ENCODE measurements at places on chromosomes 11 and 22.

DNA sequence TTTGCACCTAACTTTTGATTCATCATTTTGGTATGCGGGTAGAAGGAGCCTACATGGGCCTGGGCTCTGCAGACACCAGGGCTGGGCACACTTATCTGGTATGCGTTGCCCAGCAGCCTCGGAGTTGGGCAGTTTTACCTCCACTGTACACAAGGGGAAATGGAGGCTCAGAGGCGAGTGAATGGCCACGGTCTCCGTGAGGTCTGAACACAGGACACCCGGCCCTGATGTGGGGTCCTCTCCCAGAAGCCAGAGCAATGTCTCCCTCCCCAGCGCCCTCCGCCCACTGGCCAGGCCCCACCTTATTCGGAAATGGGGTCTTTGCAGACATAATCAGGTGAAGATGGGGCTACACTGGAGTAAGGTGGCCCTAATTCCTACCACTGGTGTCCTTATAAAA, 43.7 kb downstream of the OSBPL5 start:
- no peak for DNase-seq

- no peak for DNase-seq
Observed at GRCh38 chr11:43986881-43987280, 44.4 kb downstream of the C11orf96 start.

GRCh38 chr11:131912134-131912533, 541.7 kb downstream of the NTM start:
- no peak for DNase-seq

- DNase-seq, result no peak
Observed at GRCh38 chr11:34431979-34432378, 6.8 kb upstream of the CAT start.

GRCh38 chr11:36744375-36745168, 146.5 kb upstream of the RAG2 start:
- peak; percentile 45 for DNase-seq

DNA sequence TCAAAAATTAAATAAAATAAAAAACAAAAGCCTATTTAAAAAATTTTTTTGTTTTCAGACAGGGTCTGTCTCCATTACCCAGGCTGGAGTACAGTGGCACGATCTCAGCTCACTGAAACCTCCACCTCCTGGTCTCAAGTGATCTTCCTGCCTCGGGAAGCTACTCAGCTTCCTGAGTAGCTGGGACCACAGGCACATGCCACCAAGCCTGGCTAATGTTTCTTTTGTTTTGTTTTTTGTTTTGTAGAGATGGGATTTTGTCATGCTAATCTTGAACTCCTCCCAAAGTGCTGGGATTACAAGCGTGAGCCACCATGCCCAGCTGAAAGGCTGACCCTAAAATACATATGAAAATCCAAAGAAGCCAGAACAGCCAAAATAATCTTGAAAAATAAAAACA, 20.4 kb upstream of the L3MBTL2 start:
- DNase-seq, result no peak

DNA sequence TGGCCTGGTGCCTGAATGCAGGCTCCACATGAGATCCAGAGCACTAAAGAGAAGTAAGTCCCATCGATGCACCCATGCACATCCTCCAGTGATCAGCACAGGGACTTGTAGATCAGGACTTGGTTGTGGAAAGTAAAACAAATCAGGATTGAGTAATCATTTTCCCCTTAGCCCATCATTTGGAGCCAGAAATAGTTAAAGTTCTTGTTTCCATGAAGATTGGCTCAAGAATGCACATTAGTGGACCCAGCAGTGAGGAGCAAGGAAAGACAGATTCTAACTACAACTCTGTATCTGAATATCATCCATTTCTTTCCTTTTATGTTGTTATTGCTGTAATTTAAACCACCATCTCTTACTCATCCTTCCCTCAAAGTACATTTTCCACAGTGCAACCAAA, 19.1 kb downstream of the CCDC83 start:
- DNase-seq, result no peak

GRCh38 chr11:58567889-58568512, 7.7 kb downstream of the LPXN start:
- DNase-seq, result peak; percentile 66

DNA sequence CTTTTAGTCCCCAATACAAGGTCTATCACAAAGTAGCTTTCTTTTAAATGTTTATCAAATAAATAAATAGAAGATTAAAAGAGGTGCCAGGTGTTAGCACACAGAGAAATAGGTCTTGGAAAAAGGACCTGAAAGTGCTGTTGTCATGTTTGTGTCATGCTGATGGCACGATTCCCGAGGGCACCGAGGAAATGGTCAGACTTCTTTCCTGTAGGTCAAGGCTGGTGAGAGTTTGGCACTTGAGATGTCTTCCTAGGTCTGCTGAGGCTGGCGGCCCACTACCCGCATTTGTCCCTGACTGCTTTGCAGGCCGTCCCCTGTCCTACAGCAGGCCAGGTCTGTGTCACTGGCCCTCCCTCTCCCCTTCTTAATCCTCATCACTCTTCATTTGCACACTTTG, 112.1 kb downstream of the ATXN10 start:
- no peak for DNase-seq

DNA sequence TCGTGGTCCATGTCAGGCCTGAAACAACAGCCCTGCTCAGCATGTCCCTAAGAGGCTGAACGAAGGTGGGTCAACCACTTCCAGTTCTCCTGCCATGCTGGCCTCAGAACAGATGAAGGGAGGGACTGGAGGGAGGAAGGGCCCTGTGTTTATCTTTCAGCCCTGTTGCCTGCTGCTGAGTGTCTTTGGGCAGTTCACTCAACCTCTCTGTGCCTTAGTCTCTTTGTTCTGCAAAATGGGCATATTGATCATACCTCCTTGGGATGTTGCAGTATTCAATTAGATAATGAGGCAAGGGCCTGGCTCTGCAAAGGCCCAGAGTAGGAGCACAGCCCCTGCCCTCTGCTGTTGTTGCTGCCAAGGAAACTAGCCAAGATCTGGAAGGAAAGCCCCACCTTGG, 207.5 kb downstream of the MN1 start:
- no peak for DNase-seq

- DNase-seq, result peak; percentile 75
Observed at GRCh38 chr22:39090426-39091064, 6.5 kb upstream of the APOBEC3H start.

- no peak for DNase-seq
Observed at GRCh38 chr22:24859587-24859986, 53.6 kb downstream of the SGSM1 start.

- DNase-seq, result no peak
Observed at GRCh38 chr22:37260901-37261336, 16.9 kb upstream of the RAC2 start.

DNA sequence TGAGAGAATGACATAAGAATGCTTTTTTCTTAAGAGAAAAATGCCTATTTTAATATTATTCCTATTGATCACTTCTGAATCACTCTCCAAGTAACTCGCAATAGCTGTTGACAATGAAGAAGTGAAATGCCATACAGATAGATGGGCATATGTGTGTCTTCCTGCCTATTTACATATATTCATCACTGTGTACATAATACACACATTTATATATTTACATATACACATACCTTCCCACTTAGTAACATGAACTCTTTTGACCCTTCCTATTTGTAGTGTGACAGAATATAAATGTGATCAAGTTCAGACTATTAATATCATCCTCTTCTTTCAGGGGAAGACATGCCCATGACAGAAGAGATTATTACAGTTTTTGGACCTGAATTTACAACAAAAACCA, 756.7 kb downstream of the DLG2 start:
- no peak for DNase-seq

GRCh38 chr11:79237703-79238102, 203.1 kb downstream of the TENM4 start:
- no peak for DNase-seq

DNA sequence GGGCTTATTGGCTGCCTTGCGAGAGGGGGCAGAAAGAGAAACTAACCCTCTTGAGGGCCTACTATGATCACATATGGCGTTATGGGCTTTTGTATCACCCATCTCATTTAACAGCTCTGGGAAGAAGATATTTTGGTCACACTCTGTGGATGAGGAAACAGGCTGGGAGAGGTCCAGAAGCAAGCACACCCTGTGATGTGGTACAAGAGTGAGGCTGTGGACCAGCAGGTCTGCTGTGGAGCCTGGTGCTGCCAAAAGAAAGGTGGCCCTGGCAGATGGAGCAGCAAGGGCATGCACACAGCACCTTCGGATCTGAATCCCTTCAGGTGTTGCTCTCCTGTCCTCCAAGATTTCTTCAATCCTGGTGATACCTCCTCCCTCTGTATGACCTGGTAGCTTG, 64.1 kb downstream of the KCNC1 start:
- DNase-seq, result no peak

DNA sequence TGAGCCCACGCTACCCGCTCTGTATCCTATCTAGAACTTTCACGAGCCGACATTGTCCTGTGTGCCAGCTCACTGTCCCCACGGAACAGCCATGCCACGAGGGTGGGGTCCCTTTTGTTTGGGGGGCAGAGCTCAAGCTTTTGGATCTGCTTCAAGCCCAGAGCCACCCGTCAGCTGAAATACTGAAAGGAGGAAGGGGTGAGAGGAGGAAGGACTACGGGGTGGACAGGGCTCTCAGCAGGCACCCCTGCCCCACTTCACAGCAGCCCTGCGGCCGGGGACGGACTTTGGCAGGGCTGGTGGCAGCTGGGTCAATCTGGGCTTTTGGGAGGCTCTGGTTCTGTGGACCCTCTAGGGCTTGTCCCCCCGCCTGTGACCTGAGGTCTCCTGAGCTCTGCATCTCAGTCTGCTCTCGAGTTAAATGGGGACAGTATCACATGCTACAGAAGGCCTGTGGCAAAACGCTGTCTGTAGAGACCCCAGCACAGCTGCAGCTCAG, 30.0 kb upstream of the MUC5AC start:
- DNase-seq, result no peak

DNA sequence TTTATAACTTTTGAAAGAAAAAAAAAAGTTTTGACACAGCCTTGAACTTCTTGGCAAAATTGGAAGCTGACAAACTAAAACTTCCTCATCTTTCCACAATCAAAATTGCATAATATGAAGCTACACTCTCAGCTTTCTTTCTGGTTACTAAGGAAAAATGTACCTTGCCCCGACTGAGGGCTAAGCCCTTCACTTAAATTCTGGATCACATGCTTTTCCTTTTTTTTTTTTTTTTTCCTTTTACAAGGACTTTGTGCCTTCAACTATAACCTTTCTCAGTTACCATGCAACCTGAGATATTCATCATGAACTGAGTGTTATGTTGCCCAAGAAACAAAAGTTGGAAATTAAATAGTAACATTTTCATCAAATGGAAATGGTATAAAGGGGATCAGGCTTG, 188.5 kb upstream of the CARD18 start:
- no peak for DNase-seq

- no peak for DNase-seq
Observed at GRCh38 chr11:23751280-23751679, 745.6 kb upstream of the LUZP2 start.

- DNase-seq, result no peak
Observed at GRCh38 chr11:130042093-130042591, 27.6 kb upstream of the APLP2 start.

GRCh38 chr11:64456509-64457320, 97.8 kb downstream of the RPS6KA4 start:
- DNase-seq, result no peak

- DNase-seq, result no peak
Observed at GRCh38 chr11:33984682-33985389, 66.7 kb upstream of the CAPRIN1 start.

DNA sequence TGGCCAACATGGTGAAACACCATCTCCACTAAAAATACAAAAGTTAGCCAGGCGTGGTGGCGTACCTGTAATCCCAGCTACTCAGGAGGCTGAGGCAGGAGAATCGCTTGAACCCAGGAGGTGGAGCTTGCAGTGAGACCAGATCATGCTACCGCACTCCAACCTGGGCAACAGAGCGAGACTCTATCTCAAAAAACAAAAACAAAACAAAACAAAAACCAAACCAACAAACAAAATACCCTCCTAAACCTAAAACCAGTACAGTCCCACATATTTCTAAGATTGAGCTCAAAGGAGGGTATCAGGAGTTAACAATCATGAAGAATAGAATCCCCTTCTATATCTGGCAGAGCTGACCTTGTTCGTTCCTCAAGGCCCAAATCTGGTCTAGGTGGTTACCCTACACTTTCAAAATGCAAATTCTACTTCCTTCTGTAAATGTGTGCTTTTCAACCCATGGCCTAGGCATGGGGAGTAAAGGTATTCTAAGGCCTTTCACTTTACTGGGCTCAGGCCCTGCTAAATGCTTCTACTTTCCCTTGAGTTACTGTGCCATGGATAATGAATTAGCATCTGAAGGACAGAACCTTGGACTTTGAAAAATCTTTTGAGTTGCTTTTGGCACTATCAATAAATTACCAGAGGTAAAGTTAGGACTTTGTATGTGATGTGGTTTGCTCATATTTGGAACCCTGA, 10.4 kb upstream of the PPP2R1B start:
- DNase-seq, result no peak

DNA sequence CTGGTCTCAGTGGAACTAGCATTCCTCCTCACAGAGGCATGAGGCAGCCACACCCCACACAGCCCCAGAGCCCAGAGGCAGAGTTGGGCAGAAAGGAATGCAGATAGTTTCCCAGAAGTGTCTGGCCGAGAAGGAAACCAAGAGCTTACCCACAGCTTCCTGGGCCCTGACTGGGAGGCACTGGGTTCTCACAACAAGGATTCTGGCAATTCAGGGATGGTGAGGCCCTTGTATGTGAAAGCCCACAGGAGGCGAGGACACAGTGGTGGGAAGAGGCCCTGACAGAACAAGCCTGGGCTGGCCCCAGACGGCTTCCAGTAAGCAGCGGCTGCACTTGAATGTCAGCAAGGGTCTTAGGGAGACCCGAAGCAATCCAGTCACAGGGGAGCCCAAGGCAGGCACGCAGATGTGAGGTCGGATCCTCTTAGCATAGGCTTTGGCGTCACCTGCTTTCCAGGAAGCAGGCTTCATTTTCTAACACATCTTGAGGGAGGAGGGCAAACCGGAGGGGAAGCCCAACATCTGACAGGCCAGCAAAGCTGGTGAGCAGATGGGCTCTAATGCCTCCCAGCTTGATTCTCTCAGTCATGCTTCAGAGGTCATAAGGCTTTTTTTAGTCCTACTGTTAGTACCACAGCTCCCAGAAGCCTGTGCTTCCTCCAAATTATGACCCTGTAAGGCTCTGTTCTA, 78.3 kb upstream of the AKIP1 start:
- no peak for DNase-seq

DNA sequence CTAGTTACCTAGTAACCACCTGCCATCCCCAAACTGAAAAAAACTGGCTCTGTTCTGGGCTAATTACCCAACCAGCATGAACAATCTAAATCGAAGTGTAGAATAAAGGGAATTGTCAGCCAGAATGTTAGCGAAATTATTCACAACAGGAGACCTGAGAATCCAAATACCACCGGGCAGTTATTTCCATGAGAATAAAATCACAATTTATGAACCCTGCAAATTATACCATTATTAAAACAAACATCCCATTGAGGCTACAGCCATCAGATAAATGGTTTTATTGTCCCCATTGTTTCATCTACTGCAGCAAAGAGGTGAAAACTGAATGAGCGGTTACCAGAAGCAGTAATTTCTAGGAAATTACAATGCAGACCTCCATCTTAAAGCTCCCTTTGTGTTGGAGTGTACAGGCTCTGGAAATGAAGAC, 21.7 kb downstream of the FAM168A start:
- no peak for DNase-seq

GRCh38 chr11:123382555-123383074, 47.5 kb upstream of the GRAMD1B start:
- DNase-seq, result no peak

- DNase-seq, result no peak
Observed at GRCh38 chr22:37776639-37777005, 31.1 kb upstream of the GCAT start.

GRCh38 chr11:71184421-71185210, 67.8 kb downstream of the SHANK2 start:
- DNase-seq, result no peak

- DNase-seq, result peak; percentile 72
Observed at GRCh38 chr11:118530683-118531596, at the start of gene TMEM25. Gene TMEM25 (plus strand): TSS chr11:118531192. CDS start chr11:118531802, 610 bp downstream.

All from activated T-cell treated with anti-CD3 and anti-CD28 coated beads for 48 hours (primary cell).